ENCODE measurements at places on chromosomes 5 and 9.

GRCh38 chr5:39422036-39422606 lies 2.7 kb downstream of the DAB2 start:
- peak; percentile 20 for DNase-seq

DNA sequence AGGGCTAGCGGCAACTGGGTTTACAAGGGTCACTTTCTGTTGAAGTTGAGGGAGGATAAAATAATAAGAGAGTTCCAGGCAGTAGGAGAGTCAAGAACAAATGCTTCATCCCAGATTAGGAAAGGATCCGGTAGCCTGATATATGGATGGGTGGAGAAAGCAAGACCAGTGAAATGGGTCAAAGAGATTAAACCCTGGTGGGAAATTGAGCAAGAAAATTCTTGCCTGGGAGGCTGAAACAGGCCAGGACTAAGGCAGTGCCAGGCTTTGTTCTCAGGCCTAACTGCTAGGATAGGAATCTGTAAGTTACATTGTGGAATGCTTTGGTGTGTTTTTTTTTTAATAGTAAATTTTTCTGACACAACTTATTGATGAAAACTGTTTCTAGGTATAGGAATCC lies 257.4 kb upstream of the RFX3 start:
- DNase-seq, result no peak

DNA sequence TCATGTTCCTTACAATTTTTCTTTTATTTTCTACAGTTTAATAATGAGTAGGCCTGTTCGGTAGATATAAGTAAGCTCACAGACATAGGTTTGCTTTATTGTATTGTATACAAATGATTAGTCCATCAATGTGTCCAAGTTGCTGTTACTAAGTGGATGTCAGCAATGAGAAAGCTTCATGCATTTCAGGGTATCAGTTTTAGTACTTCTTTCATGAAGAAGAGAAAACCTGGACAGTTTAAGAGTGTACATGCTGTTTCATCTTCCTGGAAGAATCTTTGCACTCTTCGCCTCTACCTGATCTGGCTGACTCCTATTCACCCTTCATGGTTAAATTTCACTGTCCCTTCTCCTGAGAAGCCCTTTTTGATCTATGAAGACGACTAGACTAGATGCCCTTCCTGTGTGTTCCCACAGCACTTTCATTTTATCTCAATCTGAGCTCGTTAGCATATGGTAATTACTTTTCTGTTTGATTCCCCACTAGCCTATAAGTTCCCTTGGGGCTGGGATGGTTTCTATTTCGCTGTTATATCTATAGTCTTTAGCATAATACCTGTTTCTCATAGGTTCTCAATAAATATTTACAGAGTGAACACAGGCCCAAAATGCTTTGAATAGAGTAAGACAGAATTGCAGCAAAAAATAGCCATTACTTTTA lies 70.7 kb downstream of the CETN3 start:
- no peak for DNase-seq

DNA sequence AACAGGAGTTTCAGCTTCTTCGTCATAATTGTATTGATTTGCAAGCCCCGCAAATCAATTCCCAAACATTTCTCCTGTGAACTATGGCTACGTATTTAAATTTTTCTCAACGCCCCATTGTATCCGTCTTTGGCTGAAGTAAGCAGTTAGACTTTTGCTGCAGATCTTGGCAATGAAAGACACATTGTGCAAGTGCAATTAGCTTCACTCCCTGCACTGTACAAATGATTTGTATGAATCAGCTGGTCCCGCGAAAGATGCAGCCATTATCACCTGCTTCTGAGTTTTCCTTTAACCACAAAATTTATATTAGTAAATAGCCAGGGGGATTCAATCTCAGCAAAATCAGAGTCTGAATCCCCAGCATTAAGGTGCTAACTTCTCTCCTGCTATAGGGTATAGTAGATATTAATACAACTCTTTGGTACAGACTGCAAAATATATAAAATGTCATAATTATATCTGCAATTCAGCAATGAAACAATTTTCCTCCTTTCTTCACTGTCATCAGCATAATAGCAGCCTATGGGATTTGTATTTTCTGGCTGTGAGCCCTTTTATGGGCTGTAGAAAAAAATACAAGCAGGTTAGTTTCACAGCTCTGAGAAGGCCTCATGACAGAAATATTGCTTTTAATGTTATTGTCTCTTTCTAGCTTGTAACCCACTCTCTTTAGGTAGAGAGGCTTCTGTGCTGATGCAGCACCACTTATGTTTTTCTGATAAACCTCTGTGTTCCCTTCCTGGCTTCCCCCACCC lies 68.4 kb upstream of the SMARCA2 start:
- DNase-seq, result no peak

DNA sequence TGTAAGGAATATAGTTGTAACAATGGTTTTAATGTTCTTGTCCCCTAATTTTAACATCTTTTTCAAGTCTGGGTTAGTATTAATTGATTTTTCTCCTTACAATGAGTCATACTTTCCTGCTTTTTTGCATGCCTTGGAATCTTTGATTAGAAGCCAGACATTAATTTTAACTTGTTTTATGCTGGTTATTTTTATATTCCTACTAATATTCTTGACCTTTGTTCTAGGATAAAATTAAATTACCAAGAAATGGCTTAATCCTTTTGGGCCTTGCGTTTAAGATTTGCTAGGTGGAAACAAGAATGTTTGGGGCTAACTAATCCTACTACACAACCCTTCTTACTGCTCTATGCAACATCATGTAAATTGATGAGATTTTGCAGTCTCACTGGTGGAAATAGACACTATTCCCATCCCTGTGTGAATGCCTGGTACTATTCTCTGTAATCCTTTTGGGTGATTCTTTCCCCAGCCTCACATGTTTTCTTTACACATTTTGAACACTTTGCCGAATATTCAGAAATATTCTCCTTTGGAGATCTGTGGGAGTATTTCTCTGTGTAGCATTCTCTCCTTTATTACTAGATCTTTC lies 47.2 kb downstream of the ZCCHC7 start:
- no peak for DNase-seq

- no peak for DNase-seq
Measured at GRCh38 chr5:56319526-56320181, 86.5 kb upstream of the ANKRD55 start.
